ENCODE measurements at places on chromosomes 12 and 14. TPM values are rescaled to one million over a fixed set of nuclear protein-coding genes. Genes with fewer than 3 reads are reported as not detected.

Gene TMTC2
- 16.7 TPM for total RNA-seq

Gene RNU6-8
- total RNA-seq = not detected

Gene KITLG
- total RNA-seq = 17.6 TPM

Gene JAG2
- total RNA-seq = 75.4 TPM

- H3K27ac ChIP-seq = no peak overlapping the region
- DNase-seq = no peak
These were observed 3.0 kb downstream of the KICS2 start for GRCh38 chr12:64219145-64219544.

DNA sequence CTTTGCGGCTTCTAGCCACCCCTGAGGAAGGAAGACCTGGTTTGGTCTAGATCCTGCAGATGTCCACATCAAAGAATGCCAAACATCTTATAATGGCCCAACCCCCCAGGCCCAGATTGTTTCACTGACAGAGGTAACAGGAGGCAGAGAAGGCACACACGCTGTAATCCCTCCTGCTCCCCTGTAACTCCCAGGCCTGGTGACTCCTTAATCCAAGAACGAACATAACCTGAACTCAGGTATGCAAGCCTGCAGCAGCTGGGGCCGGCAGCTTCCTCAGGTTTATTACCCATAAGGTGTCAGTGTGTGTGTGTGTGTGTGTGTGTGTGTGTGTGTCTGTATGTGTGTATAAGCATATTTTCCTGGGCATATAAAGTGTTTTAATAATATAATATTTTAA lies 52.7 kb downstream of the ERH start:
- no peaks in the 10 kb centered on the region for H3K36me3 ChIP-seq
- no peak overlapping the region for H3K4me3 ChIP-seq
- DNase-seq = no peak
- no peak overlapping the region for H3K27ac ChIP-seq

DNA sequence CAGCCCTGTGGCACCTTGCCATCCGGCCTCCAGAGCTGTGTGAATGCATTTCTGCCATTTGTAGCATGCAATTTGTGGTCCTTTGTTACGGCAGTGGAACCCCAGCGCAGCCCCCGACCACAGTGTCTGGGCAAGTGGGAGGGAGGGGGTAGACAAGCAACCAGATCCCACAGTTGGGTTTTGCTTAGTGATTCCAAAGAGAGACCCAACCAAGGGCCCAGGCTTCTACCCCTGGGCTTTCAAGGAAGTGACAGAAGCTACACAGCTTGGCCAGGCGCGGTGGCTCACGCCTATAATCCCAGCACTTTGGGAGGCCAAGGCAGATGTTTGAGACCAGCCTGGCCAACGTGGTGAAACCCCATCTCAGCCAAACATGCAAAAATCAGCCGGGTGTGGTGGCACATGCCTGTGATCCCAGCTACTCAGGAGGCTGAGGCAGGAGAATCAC lies 17.8 kb downstream of the ZBTB42 start:
- peak; percentile 54 for DNase-seq
- no peak overlapping the region for H3K4me3 ChIP-seq
- no peak overlapping the region for H3K27ac ChIP-seq
- no peaks in the 10 kb centered on the region for H3K36me3 ChIP-seq

DNA sequence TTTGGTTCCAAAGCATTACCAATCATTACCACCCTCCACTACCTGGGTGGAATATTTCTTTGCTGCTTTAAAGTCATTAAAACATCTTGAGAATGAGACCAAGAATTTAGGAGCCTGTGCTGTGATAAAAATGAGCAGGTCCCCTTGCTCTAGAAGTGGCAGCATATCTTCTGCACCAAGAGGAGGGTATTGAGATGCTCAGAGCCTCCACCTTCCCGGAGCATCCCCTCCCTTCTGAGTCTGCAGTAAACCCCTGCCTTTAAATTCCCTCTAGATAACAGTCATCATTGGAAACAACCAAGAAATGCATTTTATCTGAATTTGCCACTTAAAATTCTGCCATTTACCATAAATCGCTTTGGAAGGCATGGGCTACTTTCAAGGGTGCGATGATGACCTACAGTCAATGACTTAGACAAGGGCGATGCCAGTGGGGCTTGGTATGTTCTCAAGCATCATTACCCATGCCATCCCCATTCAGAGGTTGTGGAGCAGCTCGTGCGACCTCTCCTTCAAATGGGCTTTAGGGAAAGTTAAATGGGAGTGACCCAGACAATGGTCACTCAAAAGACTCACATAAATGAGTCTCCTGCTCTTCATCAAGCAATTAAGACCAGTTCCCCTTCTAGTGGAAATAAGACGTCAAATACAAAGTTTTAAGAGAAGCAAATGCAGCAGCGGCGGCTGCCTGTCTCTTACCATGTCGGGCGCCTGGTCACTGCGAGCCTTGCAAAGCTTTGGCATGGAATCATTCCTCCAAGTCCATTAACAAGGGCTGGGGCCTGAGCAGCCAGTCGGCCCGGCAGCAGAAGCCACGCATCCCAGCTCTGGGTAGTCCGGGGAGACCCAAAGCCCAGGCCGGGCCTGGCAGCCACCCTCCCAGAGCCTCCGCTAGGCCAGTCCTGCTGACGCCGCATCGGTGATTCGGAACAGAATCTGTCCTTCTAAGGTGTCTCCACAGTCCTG lies 334.5 kb downstream of the TMEM121 start:
- H3K36me3 ChIP-seq = no peaks in the 10 kb centered on the region
- peak; percentile 42 for DNase-seq
- no peak overlapping the region for H3K27ac ChIP-seq
- no peaks in the 10 kb centered on the region for H3K4me1 ChIP-seq

- H3K27me3 ChIP-seq = no peaks in the 10 kb centered on the region
- no peaks in the 10 kb centered on the region for H3K4me1 ChIP-seq
- H3K36me3 ChIP-seq = no peaks in the 10 kb centered on the region
- H3K27ac ChIP-seq = no peak overlapping the region
- no peak overlapping the region for H3K4me3 ChIP-seq
- peak; percentile 34 for DNase-seq
These were observed 30.4 kb downstream of the FAM222A start for GRCh38 chr12:109744026-109744425.

GRCh38 chr14:72800848-72801370 lies 93.0 kb downstream of the DPF3 start:
- H3K27ac ChIP-seq = no peak overlapping the region
- no peak for DNase-seq
- H3K4me3 ChIP-seq = no peak overlapping the region
- no peaks in the 10 kb centered on the region for H3K36me3 ChIP-seq
- no peaks in the 10 kb centered on the region for H3K27me3 ChIP-seq

- H3K27me3 ChIP-seq = no peaks in the 10 kb centered on the region
- peak overlapping the region; percentile 90 for H3K4me3 ChIP-seq
- H3K4me1 ChIP-seq = peaks cover 61% of the 10 kb centered on the region
- H3K36me3 ChIP-seq = peaks cover 21% of the 10 kb centered on the region
- DNase-seq = peak; percentile 91
These were observed 742 bp downstream of the SPSB2 start for GRCh38 chr12:6872073-6873048.

DNA sequence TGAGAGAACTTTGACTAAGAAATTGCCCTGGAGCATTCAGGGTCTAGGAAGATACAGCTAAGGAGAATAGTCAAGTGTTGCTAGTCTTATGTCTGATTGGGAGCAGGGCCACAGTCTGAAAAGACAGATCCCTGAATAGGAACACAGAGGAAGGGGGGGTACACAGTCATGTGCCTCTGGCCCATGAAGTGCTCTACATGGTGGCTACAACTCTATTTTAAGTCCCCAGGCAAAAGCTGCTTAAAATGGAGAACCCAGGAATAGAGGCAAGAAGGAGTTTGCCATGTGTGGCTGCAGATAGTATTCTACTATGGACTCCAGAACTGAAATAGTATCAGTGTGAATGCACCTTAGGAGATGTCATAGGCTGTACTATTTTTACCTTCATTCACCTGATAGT lies 118.0 kb upstream of the NPAS3 start:
- no peaks in the 10 kb centered on the region for H3K27me3 ChIP-seq
- H3K36me3 ChIP-seq = no peaks in the 10 kb centered on the region

Measured in suprapubic skin (tissue), 4 donors.